ENCODE measurements at places on chromosomes 11 and 22. TPM values are rescaled to one million over a fixed set of nuclear protein-coding genes. Genes with fewer than 3 reads are reported as not detected.

Gene KCNK4
- total RNA-seq: not detected

Gene LRRC56
- total RNA-seq: 1.0 TPM

Gene LTO1
- total RNA-seq: 32.0 TPM

Gene BRSK2
- total RNA-seq: 4.8 TPM

Gene SCGB2A2
- not detected for total RNA-seq

All from A549 treated with AZD2906 at 1 μM for 4 hours (cell line).